ENCODE measurements at places on chromosomes 6 and 20.
A peak's percentile ranks its signal among the peaks of the same experiment; 100 is the strongest.

GRCh38 chr6:53671111-53671510, 5.6 kb upstream of the KLHL31 start:
- no peak for DNase-seq

DNA sequence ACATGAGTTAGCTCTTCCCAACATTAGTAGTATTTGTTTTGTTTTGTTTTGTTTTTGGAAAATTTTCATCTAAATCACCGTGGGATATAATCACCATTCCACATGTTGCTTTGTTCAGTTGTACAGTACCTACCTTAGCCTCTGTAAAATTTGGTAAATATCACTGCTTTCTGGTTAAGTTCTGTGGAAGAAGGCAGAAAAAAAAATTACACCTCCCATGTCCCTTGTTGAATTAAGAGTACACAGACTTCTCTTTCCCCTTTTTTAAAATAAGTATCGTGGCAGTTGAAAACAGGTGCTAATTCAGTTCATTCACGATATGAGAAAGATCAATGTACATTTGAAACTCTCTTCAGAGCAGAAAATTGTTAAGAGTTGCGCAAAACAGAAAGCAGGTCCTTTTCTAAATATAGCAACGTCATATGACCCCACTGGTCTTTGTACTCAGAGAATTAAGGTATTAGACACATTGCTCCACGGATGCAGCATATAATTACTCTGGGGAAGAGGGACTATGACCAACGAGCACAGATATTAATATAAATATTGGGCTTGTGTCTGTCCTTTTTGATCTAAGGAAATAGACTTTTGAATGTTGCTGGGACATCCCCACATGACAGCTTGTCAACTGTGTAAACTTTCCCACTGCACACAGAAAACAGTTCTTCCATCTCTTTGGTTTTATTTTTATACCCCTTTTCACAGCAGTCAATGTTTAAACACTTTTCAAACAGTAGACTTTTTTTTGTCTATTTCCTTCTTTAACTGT, 58.6 kb upstream of the ZNF217 start:
- no peak for DNase-seq

DNA sequence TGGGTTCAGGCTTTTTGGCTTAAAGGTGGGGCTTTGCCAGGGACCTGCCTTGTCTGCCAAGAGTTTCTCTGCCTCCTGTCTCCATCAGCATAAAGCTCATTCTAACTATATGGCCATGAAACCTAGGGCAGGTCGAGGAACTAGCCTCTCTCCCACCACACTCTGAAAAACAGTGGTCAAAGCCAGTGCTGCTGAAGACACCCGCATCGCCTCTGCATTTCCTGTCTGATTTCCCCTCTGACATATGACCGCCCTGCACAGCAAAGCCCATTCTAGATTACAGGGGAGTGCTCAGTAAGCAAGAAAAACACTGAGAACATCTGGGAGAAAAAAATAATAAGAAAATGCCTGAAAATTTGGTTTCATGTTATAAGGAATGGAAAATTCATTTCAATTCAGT, 573.6 kb downstream of the PRKN start:
- no peak for DNase-seq

DNA sequence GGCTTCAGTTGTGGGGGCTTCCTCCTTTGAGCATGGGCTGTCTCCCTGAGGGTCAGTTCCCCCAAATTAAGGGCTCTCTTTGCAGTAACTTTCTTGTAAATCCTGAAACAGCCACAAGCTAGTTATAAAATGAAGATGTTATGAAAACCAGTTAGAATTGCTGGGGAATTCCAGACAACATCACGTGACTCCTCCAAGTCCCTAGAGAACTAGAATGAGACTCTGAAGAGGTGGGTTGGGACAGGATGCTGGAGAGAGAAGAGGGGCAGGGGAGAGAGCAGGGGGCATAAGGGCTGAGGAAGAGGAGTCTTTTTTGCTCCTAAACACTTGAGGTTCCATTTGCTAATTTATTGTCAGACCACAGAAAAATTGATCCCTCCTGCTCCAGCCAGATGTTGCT, 380.3 kb downstream of the DHX35 start:
- DNase-seq: no peak

GRCh38 chr6:127439718-127440117, 19.5 kb downstream of the KIAA0408 start:
- DNase-seq: no peak

- no peak for DNase-seq
Observed at GRCh38 chr6:15405129-15406068, 159.5 kb downstream of the JARID2 start.

- no peak for DNase-seq
Observed at GRCh38 chr6:139940741-139941729, 566.6 kb upstream of the CITED2 start.

DNA sequence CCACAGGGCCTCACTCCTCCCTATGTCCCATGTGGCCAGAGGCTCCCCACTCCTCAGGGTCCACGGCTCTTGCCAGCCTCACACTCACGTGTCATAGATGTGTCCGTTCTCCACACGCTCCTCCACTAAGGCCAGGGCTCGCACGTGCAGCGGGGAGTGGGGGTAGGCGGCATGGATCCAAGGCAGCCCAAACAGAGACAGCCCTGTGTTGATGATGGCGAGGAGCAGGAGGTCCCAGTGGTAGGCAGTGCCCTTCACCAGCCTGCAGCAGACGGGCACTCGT, 10.3 kb downstream of the SLC4A11 start:
- no peak for DNase-seq

- no peak for DNase-seq
Observed at GRCh38 chr20:19322061-19322985, 109.9 kb downstream of the SLC24A3 start.

DNA sequence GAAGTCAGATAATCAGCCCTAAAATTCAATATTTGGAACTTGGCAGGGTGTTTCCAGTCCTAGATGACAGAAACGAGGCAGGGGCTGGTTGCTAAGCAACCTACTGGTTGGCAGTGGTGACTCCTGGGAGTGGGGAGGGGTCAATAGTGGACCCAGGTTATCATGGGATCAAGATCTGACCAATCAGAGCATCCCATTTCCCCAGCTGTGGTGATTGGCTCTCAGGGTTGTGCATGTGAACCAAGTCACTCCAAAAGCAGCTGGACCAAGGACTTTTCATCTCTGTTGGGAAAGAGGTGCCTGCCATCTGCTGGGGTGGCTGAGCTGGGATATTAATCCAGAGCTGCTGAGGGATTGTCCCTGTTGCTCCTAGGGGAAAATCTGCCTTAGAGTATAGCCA, 253.4 kb downstream of the PREX1 start:
- no peak for DNase-seq

DNA sequence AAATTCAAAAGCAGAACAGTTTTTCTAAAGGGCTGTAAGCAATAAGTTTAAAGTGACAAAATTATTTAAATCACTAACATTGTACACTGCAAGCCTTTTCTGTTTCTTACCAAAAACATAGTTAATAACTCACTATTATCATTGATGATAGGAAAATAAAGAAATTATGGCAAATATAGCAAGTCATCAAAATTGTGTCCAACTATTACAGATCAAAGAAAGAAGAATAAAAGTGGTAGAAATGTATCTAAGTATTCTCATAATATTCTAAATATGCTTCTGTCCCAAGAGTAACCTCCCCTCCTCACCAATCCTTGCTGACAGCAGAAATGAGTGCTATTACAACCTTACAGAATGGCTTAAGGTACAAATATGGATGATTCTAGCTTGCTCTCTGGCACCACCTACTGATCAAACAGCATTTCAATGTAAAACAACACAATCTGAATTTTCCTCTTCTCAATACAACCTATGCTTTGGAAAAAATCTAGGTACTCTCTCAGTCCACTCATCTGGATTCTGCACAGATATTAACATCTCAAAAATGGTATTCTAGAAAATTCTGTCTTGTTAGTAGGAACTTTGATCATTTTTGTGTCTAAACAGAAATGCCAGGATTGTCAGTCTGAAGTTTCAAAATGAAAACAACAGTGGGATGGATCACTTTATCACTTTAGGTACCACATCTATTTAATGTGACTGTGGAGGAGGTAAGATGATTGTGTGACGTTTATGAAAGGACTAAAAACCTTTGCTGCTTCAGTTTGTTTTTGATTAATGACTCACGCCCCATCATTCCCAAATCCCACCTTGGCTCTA, 40.9 kb downstream of the ZFP64 start:
- DNase-seq: no peak

DNA sequence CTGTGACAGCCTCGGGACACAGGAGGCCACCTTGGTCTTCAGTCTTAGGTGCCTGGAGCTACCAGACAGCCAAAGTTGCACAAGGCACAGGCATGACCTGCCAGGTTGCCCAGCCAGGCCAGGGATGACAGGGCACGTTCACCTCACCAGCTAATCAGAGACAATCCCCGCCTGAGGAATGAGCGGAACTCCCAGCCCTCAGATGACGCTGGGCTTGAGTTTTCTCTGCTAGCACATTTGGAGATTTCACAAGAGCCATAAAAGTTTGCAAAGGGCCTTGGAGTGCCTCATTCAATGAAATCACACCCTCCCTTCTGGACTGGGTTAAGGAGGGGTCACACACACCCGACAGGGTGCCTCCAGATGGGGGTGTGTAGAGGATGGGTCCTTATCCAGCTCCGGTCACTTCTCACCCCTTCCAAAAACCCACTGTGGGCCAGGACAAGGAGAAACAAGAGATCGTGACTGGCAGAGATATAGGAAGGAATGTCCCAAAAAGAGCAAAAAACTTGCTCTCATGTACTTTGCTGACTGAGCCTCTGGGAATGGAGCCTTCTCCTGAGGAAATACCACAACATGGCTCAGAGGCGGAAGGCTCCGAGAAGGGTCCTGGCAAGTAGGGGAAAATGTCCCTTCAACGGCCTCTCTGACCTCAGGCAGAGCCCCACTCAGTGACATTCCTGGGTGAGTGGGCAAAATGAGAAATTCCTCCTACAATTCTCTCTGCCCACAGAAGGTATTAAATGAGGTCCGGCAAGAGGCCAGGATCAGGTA, 121.6 kb downstream of the ISM1 start:
- DNase-seq: no peak

GRCh38 chr20:59185809-59186208, 22.2 kb downstream of the ZNF831 start:
- DNase-seq: no peak

DNA sequence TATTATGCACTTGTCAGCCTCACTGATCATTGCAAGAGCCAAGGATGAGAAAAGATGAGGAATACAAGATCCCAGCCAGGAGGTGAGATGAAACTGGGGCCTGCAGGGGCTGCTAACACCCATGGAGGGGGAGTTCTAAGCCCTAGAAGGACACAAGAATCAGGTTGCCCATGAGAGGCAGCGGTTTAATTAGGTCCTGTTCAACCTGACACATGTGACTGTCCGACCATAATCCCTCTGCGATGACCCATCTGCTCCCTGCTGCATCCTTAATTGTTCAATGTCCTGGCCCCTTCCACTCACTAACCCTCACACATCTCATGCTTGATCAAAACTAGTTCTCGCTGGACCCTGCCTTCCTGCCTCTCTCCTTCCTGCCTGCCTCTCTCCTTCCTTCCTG, 52.2 kb upstream of the NNAT start:
- no peak for DNase-seq

GRCh38 chr20:10449270-10449669, 14.2 kb downstream of the SLX4IP start:
- DNase-seq: no peak

GRCh38 chr20:38302786-38303185, 1.2 kb upstream of the BPI start:
- no peak for DNase-seq

DNA sequence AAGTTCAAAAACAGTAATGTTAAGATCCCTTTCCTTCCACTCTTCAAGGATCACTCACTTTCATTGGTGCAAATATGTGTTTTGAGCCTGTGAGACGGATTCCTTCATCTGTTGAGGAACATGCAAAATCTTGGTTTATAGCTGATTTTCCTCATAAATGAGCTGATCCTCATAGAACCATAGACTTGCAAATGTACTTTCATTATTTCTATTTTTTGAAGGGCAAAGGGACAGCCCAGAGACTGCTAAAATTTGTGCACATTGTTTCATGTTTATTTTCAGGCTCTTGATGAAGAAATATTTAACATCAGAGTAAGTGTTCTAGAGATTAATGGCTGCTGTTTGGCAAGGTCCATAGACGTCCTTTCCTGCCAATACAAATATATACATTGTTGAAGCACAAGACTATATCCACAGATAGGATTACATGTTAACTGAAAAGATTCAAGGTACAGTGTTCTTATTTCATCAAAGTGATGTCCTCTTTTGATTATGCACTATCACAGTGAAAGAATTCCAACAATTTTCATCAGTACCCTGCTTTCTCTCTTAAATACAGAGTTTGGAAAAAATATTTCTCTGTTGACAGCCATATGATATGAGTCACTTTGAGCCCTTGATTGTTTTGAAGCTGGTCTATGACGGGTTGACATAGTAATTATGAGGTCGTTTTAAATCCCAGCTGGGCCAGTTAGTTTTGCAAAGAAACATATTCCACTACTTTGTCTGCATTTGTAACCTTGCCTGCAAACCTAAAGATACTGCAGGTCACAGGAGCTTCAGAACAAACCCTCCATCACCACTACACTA, 95.7 kb downstream of the FILIP1 start:
- no peak for DNase-seq

- peak; percentile 54 for DNase-seq
Observed at GRCh38 chr6:132962936-132963868, 148.8 kb downstream of the RPS12 start.

GRCh38 chr20:36175016-36175415, 20.5 kb downstream of the EPB41L1 start:
- no peak for DNase-seq

DNA sequence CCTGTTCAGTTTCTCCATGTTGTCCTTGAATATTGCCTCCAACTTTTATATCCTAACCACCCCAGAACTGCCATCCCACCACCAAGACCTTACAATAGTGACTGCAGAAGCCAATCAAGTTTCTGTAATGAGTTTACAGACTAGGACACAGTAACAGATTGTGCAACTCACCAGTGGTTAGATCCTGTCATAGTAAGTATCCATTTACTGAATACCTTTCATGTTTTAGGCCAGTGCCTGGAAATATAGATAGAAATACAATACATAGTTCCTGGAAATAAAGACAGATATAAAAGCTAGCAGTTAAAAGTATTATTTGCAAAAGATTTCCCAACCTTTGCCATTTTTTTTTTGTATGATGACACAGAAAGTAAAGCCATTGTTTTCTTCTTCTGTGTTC, 471.8 kb upstream of the BTBD3 start:
- DNase-seq: no peak

GRCh38 chr6:87066449-87067333, 28.2 kb downstream of the CGA start:
- DNase-seq: peak; percentile 49

DNA sequence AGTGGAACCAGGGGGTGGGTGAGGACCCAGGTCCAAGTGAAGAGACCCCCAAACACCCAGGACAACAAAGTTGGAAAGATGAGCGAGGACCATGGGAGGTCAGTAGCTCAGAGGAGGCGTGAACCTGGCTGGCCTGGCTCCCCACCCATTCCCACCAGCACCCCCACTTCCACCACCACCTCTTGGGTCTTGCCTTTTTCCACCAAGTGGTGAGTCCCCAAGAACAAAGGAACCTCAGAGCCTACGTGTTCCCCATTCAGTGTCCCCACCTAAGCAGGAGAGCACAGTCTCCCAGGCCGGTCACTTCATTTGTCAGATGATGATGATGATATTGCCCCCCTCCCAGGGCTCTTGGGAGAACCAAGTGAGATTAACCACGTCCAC, 531 bp upstream of the VWA7 start:
- DNase-seq: no peak
